ENCODE measurements at places on chromosomes 3 and 15.

DNA sequence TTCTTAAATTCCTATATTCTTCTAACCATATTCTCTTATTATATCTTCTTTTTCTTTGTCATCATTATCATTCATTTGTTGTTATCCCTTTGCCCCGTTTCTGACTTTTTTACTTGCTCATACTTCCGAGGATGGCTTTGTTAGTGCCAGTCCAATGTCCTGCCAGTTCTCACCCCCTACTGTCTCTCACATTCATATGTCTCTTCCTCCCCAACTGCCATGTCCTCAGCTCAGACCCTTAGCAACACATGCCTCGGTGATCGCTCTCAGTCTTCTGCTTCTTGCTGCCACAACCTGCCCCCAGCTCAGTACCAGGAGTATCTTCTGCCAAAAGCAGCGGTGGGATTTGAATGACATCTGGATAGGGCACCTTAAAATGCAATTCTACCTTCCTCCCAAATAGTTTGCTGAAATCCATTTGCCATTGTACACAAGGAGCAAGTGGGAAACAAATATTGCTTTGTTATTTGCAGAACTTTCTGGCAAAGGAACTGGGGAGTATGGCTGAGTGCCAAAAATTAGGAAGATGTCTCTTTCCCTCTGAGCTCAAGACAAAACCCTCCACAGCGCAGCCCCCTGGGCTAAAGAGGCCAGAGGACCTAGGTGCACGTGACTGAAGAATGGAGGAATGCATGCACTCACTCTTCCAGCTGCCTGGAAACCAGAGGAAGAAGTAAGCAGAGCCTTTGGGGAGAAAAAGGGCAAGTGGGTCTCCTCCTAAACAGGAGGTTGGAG, 57.7 kb upstream of the CTNNB1 start:
- DNase-seq: no peak

- no peak for DNase-seq
Observed at GRCh38 chr3:111737706-111738086, 121.4 kb upstream of the PHLDB2 start.

- DNase-seq: peak; percentile 64
Observed at GRCh38 chr3:10738688-10739372, 77.2 kb upstream of the SLC6A11 start.

DNA sequence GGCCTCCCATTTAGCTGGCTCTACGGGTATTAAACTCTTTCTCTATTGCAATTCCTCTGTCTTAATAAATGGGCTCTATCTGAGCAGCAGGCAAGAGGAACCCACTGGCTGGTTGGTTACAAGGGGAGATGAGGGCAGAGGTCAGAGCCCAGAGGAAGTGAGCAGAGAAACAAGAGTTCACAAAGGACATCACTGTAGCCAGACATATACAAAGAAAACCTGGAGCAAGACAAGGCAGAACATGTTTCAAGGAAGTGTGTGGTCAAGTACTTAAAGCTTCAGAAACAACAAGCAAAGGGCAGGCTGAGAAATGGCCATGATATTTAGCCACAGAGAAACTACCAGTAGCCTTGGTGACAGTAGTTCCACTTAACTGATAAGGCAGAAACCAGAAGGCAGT, 24.3 kb downstream of the SUSD5 start:
- no peak for DNase-seq

DNA sequence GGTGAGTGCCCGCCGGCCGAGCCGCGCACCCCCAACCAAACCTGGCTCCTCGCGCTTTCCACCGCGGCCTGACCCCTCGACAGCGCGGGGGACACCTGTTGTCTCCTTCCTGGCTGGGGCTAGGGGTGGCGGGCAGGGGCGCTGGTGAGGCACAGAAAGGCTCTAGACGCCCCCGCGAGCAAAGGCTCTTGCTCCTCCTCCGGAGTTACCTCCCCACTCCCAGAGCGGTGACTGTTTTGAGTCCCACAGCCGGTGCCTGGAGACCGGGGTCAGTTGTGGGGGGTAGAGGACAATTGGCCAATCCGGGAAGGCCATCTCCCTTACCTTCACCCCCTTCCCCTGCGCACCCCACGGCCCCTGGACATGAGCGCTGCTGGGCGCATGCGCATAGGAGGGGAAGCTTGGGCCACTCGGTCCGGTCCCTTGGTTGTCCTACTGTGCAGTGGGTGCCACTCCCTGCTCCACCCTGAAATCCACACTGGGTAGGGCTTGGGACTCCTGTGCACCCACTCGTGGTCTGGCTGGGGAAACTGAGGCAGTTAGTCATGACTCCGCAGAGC, 554 bp downstream of the CHST13 start:
- DNase-seq: no peak

GRCh38 chr15:59419170-59419569, 18.8 kb upstream of the FAM81A start:
- DNase-seq: no peak

- no peak for DNase-seq
Observed at GRCh38 chr3:65706776-65707568, 331.7 kb downstream of the MAGI1 start.

DNA sequence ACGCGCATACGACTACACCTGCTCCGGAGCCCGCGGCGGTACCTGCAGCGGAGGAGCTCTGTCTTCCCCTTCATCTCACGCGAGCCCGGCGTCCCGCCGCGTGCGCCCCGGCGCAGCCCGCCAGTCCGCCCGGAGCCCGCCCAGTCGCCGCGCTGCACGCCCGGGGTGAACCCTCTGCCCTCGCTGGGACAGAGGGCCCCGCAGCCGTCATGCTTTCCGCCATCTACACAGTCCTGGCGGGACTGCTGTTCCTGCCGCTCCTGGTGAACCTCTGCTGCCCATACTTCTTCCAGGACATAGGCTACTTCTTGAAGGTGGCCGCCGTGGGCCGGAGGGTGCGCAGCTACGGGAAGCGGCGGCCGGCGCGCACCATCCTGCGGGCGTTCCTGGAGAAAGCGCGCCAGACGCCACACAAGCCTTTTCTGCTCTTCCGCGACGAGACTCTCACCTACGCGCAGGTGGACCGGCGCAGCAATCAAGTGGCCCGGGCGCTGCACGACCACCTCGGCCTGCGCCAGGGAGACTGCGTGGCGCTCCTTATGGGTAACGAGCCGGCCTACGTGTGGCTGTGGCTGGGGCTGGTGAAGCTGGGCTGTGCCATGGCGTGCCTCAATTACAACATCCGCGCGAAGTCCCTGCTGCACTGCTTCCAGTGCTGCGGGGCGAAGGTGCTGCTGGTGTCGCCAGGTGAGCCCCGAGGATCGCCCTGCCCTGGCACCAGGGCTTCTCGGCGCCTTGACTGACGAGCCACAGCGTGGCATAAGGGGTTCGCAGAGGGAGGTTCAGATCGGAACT, 420 bp downstream of the SLC27A2 start:
- DNase-seq: no peak

DNA sequence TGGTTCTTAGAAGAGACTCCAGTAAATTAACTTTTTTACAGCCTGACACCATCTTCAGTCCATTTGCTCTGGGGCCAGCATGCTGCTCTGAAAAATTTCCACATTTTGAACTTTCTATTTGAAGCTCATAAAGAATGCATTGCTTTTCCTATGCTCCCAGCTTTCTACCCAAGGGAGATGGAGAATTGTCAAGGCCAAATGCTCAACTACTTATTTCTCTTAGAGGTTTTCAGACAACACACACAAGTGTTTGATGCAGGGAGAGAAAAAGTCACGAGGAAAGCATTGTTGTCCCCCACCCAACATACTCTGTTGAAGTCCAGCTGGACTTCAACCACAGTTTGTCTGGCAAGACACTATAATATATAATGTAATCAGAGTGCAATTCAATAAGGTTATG, 100.3 kb upstream of the CADPS start:
- no peak for DNase-seq

- no peak for DNase-seq
Observed at GRCh38 chr15:93848490-93848889, 382.9 kb upstream of the MCTP2 start.

DNA sequence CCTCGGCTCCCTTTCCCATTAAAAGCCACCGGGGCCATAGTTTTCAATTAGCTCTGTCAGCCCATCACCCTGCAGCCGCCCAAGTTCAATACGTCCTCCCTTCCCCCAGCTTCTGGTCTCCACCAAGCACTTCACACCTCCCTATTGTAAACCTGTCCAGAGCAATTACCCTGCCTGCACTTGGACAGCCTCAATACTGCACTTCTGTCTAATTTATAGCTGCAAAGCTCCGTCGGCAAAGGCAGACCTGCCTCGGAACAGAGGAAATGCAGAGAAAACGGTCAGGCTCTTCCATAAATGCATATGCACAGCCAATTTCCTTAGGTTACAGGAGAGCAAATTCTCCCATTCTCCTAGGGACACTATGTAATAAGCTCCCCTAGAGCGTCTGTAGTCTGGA, 21.9 kb downstream of the LRIG1 start:
- DNase-seq: no peak

DNA sequence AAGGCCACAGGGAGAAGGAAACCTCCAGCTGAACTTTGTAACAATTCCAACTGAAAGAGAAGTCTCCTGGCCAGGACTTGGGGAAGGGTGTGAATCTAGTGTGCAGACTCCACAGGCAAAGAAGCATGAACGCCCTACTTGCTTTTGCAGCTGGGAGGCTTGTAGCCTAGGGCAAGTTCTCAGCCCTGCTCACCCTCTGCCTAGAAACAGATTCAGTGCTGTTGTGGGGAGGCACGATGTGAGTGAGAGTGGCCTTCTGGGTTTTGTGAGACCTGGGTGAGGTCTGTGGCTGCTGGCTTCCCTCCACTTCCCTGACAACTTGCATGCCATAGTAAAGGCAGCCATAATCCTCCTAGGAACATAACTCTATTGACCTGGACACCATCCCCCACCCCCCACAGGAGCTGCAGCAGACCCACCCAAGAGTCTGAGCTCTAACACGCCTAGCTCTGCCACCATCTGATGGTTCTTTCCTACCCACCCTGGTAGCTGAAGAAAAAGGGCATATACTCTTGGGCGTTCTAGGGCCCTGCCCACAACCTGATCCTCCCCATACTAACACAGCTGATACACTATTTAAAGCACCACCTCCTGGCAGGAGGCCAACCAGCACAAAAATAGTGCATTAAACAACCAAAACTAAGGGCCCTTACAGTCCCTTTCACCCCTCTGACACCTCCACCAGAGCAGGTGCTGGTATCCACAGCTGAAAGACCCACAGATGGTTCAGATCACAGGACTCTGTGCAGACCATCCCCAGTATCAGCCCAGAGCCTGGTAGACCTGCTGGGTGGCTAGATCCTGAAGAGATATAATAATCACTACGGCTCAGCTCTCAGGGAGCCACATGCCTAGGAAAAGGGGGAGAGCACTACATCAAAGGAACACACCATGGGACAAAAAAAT, 426.5 kb downstream of the IGSF11 start:
- DNase-seq: no peak

DNA sequence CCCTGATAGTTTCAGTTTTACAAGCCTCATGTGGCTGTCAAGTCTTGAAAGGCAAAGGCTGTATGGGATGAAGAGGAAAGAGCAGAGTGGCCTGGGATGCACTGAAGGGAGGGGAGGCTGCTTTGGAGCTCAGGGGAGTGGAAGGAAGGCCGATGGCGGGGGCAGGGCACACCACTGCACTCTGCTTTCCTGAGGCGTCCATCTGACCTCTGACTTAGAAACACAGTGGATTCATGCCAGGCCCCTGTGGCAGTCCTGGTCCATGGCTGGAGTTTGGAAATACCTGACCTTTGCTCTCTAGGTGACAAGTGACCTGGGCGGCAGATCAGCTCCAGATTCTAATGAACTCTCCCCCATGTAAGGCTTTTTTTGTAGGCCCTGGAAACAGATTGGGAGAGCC, 19.0 kb downstream of the FAH start:
- no peak for DNase-seq

GRCh38 chr3:141091426-141091825, 40.3 kb downstream of the SPSB4 start:
- DNase-seq: no peak

- DNase-seq: no peak
Observed at GRCh38 chr15:80620141-80620540, 75.0 kb upstream of the ABHD17C start.

DNA sequence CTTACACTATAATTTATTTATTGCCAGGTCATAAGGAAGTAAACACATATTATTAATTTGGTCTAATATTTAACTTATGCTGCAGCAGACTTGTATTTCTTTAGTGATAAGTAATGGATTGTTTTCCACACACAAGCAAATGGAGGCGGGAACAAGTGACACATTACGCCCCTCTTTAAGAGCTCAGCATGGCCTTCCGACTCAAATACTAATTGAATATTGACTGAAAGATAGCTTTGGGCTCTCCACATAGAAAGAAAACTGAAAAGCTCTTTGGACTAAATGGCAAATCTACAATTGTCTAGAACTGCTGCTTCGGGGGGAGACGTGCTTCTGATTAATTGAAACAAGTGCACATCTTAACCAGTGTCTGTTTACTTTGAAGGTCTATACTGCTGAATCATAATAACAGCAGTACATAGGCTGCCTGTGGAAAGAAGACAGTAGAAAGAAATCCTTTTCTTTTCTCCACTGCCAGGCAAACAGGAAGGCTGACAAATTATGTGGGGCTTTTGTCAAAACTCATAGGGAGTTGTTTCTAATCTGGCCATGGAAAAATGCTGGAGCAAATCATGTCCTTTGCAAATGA, 15.9 kb downstream of the CADPS start:
- DNase-seq: no peak

- DNase-seq: no peak
Observed at GRCh38 chr3:64267721-64268604, 42.7 kb upstream of the PRICKLE2 start.

DNA sequence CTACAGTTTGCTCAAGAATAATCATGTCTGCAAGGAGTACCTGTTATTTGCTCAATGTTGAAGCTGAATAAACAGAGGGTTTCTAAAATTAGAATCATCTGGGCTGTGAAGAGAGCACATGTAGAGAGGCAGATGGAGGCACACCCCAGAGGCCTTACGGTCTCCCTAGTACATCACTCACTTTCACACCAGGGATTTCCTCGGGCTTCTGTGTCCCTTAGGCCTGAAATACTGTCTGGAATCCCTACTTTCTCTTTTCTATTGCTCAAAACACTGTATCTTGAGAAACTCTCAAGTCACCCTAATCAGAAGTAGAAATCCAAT, 473.7 kb upstream of the ROBO2 start:
- no peak for DNase-seq

GRCh38 chr15:91929509-91929908, 76.0 kb downstream of the SLCO3A1 start:
- DNase-seq: no peak

GRCh38 chr15:56943403-56943802, 25.0 kb downstream of the TCF12 start:
- DNase-seq: no peak

GRCh38 chr3:198080521-198081384, 120.7 kb downstream of the LMLN start:
- peak; percentile 38 for DNase-seq

GRCh38 chr15:61339516-61339915, 110.4 kb upstream of the RORA start:
- no peak for DNase-seq

GRCh38 chr3:148697306-148698189, at the start of gene AGTR1:
Gene AGTR1 (plus strand): TSS chr3:148697903. CDS start chr3:148741036, 43,133 bp downstream.
- no peak for DNase-seq

GRCh38 chr3:78792733-78793132, 975.1 kb downstream of the ROBO1 start:
- no peak for DNase-seq

GRCh38 chr3:57815036-57815435, 58.9 kb downstream of the SLMAP start:
- DNase-seq: no peak
